Ovary (tissue), 10 donors: ENCODE measurements at places on chromosomes 2 and 18. TPM values are rescaled to one million over a fixed set of nuclear protein-coding genes. Genes with fewer than 3 reads are reported as not detected.

ATP8B1 gene
- total RNA-seq = 1.4 TPM

- no peaks in the 10 kb centered on the region for H3K36me3 ChIP-seq
- no peak for DNase-seq
- no peaks in the 10 kb centered on the region for H3K27me3 ChIP-seq
These were observed 12.6 kb downstream of the HK2 start for GRCh38 chr2:74846481-74846880.

DNA sequence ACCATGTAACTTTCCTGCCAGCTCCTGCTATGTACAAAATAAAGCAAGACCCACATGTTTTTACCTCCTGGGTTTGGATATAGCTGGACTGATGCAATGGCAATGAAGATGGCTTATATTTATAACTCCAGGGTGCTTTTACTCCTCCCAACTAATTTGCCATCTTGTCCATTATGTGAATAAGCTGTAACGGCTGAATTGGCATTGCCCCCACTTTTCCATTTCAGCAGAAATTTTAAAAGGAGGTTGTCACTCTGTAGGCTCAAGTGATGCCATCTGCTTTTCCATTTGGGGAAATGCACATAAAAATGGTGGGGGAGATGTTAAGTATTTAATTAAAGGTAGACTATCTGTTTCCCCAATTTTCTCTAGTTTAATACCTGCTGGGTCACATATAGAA is 345.5 kb downstream of the ERBB4 start:
- no peak overlapping the region for H3K4me3 ChIP-seq
- DNase-seq = no peak
- H3K27ac ChIP-seq = no peak overlapping the region

GRCh38 chr2:240640939-240641338 is 15.7 kb downstream of the GPR35 start:
- H3K4me3 ChIP-seq = no peak overlapping the region
- no peaks in the 10 kb centered on the region for H3K4me1 ChIP-seq
- no peak for DNase-seq
- H3K27me3 ChIP-seq = no peaks in the 10 kb centered on the region

DNA sequence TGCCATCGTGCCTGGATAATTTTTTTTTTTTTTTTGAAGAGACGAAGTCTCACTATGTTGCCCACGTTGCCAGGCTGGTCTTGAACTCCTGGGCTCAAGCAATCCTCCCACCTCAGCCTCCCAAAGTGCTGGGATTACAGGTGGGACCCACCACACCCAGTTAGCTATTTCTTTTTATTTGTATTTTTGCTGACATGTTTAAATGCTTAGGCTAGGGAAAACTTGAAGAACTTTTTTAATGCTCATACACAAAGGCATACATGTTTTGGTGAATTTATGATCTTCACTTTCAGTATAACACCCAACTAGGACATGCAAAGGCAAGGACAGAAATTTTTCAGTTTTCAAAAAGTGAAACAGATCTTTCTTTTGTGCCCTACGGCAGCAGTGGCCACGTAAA is 9.9 kb downstream of the L3MBTL4 start:
- no peaks in the 10 kb centered on the region for H3K36me3 ChIP-seq
- H3K27ac ChIP-seq = no peak overlapping the region
- H3K4me3 ChIP-seq = no peak overlapping the region

GRCh38 chr2:14284244-14284643 is 348.3 kb upstream of the LRATD1 start:
- H3K27ac ChIP-seq = no peak overlapping the region
- no peak for DNase-seq
- no peak overlapping the region for H3K4me3 ChIP-seq
- no peaks in the 10 kb centered on the region for H3K36me3 ChIP-seq

- H3K27me3 ChIP-seq = no peaks in the 10 kb centered on the region
- no peak overlapping the region for H3K27ac ChIP-seq
- no peak overlapping the region for H3K4me3 ChIP-seq
- H3K36me3 ChIP-seq = no peaks in the 10 kb centered on the region
These were observed 4.7 kb downstream of the LBH start for GRCh38 chr2:30235859-30236535.

LIMS1 gene
- 52.4 TPM for total RNA-seq

TRAPPC8 gene
- total RNA-seq = 31.1 TPM

OTOF gene
- 0.15 TPM for total RNA-seq
